ENCODE measurements at places on chromosomes 16 and 17.

DNA sequence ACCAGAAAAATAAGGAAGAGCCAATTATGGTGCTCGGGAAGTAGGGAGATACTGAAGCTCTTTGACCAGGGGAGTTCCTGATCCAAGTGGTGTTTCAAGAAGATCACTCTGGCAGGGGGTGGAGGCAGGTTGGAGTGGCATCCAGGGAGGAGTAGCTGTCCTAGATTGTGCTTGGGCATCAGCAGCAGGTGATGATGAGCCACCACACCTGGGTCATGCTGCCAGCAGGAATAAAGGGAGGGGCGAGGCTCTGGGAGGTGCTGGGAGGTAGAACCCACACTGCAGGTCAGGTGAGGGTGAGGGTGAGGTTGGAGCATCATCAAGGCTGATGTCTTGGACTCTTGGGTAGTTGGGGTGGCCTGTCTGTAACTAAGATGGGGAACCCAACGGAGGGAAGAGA is 35.4 kb upstream of the ADGRG1 start:
- no peak for DNase-seq

DNA sequence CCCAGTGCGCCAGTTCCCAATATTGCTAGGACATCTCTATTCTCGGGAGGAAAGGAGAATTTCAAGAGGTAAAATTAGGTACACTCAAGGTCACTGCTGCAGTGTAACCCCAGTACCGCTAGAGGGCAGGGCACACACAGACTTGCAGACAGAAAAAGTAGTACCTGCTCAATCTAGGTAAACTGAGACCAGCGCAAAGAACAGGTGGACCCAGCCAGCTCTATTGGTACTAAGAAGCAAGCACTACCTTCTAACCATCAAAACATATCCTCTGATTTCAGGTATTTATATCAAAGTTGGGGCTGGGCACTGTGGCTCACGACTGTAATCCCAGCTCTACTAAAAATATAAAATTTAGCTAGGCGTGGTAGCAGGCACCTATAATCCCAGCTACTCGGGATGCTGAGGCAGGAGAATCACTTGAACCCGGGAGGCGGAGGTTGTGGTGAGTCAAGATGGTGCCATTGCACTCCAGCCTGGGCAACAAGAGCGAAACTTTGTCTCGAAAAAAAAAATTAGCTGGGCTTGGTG is 3.6 kb upstream of the WDR81 start:
- DNase-seq = peak; percentile 65

- DNase-seq = no peak
Measured at GRCh38 chr17:57534863-57535248, 210.2 kb downstream of the CCDC182 start.

- DNase-seq = no peak
Measured at GRCh38 chr17:14923981-14924380, 341.1 kb downstream of the PMP22 start.

- DNase-seq = no peak
Measured at GRCh38 chr16:30040221-30040620, 9.2 kb upstream of the TLCD3B start.

Measured in LoVo (cell line).